Dermis blood vessel endothelial cell (primary cell): ENCODE measurements at places on chromosomes 2 and 18. TPM values are rescaled to one million over a fixed set of nuclear protein-coding genes. Genes with fewer than 3 reads are reported as not detected.
A peak's percentile ranks its signal among the peaks of the same experiment; 100 is the strongest.

DNA sequence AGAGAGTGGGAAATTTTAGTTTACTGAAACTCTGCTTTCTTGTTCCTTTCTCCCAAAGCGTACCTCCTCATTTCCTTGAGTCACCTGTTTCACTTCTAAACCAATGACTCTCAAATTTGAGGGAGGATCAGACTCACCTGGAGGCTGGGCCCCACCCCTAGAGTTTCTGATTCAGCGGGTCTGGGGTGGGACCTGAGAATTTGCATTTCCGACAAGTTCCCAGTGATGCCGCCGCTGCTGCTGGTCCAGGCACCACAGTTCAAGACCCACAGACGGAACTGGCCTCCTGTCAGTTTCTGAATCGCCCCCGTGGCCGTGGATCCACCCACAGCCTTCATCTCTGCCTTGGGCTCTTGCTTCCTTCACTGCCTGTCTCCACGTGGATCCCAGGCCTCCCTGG, 44.9 kb upstream of the PELI1 start:
- no peak for DNase-seq

DNA sequence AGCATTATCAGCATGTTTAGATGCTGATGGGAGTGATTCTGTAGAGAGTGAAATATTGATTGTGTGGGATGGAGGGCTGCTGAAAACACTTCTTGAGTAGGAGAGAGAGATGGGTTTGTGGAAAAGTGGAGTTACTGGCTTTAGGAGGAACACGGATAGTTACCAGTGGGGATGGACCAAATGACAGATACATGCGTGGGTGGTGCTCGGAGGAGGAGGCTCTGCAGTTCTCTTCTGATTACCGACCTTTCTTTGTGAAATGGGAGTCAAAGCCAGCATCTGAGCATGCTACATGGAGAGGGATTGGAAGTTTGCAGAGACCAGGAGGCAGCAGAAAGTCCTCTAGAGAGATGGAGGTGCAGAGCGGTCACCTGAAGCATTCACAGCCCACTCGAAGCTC, 26.3 kb downstream of the RNF144A start:
- no peak for DNase-seq

GRCh38 chr2:28750316-28751251, 1.0 kb upstream of the PPP1CB start:
- DNase-seq, result peak; percentile 68

DNA sequence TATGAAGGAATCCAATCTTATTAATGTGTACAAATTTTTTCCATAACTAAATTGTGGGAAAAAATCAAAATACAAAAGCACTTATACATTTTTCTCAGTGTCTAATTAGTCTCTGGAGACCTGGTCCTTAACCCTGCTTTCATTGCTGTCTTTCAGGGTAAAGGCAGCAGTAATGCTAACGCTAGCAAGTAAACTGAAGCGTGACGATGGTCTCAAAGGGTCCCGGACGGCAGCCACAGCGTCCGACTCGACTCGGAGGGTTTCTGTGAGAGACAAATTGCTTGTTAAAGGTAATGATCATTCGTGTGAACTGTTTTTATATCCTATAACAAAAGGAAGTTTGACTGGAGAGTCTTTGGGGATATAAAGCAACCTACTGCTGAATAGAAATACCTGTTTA, 6.1 kb downstream of the UBE2F start:
- DNase-seq, result no peak

GRCh38 chr2:239580199-239580527, 179.3 kb upstream of the HDAC4 start:
- DNase-seq, result no peak

LYPD1 gene
- total RNA-seq, result 0.34 and 0.51 TPM in 2 replicates
